ENCODE measurements at places on chromosomes 13 and 19. TPM values are rescaled to one million over a fixed set of nuclear protein-coding genes. Genes with fewer than 3 reads are reported as not detected.
A peak's percentile ranks its signal among the peaks of the same experiment; 100 is the strongest.

DNA sequence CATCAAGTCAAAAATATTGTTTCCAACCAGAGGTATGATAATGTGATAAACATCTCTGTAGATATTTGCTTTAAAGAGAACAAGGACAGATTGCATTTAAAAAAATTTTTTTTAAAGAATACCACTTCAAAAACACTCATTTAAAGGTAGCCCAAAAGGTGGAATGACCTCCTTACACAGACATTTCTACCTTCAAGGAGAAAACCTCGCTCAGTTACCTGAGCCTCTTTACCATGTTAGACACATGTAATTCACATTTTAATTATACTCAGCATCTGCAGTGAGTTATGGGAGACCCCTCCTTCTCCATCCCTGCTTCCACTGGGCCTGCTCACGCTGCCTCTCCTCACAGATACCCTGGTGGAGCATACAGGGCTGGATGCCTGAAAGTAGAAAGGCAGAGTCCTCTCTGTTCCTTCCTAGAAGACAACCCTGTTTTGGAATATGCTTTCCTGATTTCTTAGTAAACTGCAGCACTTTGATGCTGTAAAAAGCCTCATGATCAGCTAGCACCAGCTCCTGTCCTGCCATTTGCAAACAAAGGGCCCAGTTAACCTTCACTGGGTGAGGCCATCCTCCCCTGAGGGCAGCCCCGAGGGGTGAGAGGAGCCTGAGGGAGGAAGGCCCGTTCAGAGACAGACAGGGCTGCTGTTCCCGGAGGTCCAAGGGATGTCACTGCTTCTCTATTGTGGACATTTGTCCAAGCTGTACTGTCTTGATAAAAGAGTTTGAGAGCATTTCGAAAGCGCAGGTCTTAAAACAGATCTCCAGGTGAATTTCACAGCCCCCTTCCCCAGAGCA is 117.8 kb downstream of the IRS2 start:
- DNase-seq = no peak

Gene ILF3
- 182 TPM for total RNA-seq

GRCh38 chr19:32427536-32427935 is 22.0 kb downstream of the DPY19L3 start:
- no peak for DNase-seq

Gene MYH14
- 146 TPM for total RNA-seq

Gene SYNE4
- total RNA-seq = 8.1 TPM

DNA sequence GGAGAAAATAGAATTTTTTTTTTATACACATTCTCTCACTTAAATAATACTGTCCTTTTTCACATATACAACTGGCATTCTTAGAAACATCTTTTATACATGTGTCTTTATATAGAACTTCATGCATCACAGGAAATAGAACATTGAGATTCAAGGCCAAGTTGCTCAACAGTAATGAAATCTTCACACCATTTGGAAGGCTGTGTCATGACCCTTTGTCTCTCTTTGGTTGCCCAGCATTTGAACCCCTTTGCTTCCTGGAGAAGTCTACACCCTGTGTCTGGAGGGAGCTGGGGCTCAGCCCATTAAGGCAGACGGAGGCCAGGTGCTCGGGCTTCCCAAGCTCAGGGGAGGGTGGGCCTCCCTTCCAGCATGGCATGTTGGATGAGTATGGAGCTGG is 41.1 kb downstream of the B3GLCT start:
- no peak for DNase-seq

GRCh38 chr13:110713981-110714796 is 689 bp downstream of the ING1 start:
- DNase-seq = peak; percentile 81

DNA sequence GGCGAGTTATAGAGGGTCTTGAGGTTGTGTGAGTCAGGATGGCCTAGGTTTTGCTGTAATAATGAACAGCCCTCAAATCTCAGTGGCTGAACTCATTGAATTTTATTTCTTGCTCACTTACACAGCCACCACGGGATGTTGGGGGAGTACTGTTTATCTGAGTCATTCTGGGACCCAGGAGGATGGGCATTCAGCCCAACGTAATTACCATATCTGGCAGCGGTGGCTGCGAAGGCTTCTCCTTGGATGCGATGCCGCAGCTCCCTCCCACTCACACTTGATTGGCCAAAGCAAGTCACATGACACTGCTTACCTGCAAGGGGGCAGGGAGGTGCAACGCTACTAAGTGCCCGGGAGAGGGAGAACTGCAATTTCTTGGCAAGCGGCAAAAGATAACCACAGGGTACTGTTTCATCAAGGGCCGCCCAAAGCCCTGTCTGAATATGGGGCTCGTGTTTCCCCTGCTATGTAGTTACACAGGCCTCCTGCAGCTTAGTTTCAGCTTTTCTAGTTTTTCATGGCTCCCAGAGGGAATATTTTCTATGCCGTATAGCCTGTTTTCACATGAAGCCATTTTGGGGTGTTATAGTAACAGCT is 19.9 kb downstream of the ZSWIM9 start:
- no peak for DNase-seq

DNA sequence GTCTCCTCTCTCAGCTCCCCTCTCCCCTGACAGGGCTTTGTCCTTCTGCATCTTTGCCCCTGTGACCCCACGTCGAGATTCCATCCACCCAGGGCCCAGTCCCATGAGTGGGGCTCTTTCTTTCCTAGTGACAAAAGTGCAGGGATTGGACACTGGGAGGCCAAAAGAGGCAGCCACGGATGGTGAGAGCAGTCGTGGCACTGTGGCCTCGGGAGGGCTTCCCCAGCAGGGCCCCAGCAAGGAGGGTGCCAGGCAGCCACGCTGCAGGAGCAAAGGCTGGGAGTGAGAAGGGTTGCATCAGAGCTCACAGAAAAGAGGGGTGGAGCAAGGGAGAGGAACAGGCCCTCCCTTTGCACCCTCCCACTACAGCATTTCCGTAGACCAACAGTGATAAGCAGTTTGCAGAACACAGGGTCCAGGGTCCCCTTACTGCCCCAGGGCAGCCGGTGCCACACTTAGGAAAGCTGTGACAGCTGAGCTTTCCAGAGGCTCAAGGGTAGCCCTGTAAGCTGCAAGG is 4.9 kb downstream of the ZSCAN1 start:
- DNase-seq = no peak

Gene TEX101
- total RNA-seq = not detected

Gene NLRP5
- total RNA-seq = not detected

GRCh38 chr19:30602661-30603350 is 230.6 kb downstream of the ZNF536 start:
- no peak for DNase-seq

Gene ANKRD24
- total RNA-seq = 2.3 TPM

DNA sequence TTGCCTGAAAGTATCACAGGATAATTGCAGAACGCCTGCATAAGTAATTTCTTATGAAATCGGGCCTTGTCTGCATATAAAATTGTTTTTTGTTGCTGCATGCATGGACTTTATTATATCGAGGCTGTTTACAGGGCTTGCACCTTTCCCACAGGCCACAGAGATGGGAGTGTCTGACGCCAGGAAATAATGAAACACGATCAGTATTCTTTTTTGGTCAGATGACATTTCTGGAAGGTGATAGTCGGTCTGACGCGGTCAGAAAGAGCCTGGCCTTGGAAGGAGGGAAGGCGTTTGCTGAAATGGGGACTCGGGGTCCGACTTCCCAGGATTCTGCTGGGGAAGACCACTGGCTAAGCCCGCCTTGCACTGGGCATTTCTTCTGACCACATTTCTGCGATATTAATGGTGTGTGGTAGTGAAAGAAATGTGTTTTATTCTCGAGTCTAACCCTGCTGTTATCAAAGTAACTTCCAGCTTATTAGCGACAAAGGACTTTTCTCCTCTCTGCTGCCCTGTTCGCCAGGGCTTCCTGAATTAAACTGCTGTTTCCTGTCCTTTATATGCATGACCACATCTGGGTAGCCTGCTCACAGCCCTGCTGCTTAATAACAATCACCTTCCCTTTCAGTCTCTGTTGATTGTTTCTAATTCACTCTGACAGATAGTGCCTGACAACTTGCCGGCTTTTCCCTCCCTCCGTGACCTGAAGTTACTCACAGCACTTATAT is 11.6 kb upstream of the ZNF536 start:
- DNase-seq = no peak

DNA sequence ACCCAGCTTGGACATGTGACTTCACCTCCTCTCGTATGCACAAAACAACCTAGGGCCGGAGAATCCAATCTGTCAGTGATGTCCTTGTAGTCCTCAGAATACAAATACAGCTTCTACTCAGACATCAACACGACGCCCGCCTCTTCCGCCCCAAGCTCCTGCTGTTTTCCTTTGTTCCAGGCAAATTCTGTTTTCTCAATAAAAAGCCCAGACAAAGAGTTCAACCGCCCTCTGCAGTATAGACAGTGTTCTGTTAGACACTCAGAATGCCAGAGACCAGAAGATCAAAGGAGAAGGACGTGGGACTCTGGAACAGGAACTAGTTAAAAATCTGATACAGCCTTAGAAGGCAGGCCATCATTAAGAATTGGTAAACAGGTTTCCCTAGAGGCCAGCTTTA is 42.0 kb upstream of the GGACT start:
- no peak for DNase-seq

DNA sequence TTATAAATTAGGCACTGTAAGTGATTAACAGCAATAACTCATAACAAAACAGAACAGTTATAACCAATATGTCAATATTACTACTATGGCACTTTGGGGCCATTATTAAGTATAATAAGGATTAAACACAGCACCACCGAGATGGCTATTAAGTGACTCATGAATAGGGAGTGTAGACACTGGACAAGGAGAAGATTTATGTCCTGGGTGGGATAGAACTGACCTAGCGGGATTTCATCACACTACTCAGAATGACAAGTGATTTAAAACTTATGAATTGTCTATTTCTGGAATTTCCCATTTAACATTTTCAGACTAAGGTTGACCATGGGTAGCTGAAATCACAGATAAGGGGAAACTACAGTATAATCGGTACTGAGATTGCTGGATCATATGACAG is 79.0 kb upstream of the SLC7A1 start:
- DNase-seq = no peak

Gene CD37
- 101 TPM for total RNA-seq

DNA sequence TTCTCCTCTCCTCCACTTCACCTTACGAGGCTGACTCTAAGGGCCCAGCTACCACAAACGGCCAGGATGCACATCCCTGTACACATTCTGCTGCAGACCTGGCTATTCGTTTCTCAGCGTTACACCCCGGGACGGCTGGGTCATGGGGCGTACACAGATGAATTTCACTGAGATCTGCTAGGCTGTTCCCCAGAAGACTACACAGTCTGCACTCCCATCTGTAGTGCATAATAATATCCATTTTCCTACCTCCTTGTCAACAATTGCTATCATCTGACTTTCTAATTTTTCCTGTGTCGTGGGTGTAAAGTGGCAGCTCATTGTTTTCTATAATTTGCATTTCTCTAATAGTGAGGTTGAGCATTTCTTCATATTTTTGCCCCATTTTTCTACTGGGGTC is 85.7 kb downstream of the TM9SF2 start:
- DNase-seq = no peak

GRCh38 chr19:29285878-29286277 is 72.9 kb upstream of the UQCRFS1 start:
- peak; percentile 33 for DNase-seq

DNA sequence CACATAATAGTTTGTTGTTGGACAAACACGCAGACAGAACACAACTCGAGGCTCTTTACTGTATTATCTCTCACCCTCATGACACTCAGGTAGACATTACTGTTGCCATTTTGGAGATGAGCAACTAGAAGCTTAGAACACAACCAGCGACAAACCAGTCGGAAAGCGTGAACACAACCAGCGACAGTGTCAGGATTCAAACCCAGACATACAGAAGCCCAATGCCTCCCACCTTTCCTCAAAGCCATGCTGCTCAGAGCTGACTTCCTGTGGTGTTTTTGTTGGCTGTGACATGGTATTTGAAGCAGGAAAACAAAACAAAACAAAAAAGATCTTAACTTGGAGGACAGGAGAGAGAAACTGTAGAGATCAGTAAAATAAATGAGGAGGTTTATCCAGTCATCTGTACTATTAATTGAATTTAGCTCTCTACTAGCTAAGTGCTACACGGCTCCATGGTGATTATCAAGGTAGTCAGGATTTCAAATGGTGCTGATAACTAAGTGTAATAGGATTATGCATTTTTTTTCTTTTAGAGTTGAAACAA is 92.1 kb downstream of the STARD13 start:
- DNase-seq = no peak

Gene HTR2A
- 0.90 TPM for total RNA-seq

- DNase-seq = no peak
Observed at GRCh38 chr13:26046639-26047038, 5.2 kb downstream of the SHISA2 start.

DNA sequence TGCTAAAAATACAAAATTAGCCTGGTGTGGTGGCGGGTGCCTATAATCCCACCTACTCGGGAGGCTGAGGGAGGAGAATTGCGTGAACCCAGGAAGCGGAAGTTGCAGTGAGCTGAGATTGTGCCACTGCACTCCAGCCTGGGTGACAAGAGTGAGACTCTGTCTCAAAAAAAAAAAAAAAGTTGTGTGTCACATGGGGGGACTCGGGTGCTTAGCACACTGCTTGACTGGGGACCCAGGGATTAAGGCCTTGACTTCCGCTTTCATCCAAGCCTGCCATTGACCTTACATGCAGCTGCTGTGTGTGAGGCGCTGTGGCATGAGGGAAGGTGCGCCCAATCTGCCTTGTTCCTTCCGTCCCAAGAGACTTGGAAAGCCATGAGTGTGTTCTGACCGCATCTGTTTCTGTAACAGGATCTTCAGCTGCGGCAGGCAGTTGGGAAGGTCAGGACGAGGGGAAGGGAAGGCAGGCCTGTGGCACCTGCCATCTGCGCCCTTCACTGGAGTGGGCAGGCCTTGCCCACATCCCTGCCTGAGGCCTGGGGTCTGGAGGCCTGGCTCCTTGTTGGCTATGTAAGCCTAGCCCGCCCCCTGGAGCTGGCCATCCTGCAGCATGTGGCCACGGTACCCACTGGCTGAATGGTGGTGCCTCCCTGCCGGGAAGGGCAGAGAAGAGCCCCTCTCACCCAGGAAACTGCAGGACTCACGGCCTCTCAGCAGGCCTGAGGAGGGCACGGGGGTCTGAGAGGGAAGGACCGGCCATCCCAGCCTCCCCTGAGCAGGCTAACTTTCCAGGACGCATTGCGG is 23.0 kb downstream of the PPP1R37 start:
- DNase-seq = no peak

Gene MEIS3
- 4.3 TPM for total RNA-seq

DNA sequence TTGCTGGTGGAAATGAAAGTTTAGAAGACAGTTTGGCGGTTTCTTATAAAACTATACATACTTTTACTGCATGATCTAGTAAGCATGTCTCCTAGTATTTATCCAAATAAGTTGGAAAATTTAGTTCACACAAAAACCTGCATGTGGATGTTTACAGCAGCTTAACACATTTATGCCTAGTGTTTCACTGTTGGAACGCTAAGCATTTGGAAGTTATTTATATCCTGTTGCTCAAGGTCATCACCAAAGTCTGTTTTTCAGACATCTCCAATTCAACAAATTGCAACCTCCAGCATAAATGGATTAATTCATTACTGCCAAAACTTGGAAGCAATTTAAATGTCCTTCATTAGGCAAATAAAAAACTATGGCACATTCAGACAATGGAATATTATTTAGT is 461.8 kb downstream of the SUCLA2 start:
- DNase-seq = no peak

Data from upper lobe of right lung (tissue), 1 donor.